ENCODE measurements at places on chromosomes 7 and 10. TPM values are rescaled to one million over a fixed set of nuclear protein-coding genes. Genes with fewer than 3 reads are reported as not detected.
A peak's percentile ranks its signal among the peaks of the same experiment; 100 is the strongest.

GRCh38 chr7:43648473-43649406 is 65.8 kb downstream of the STK17A start:
- no peak for DNase-seq

GRCh38 chr10:79346012-79346340 is 1.3 kb upstream of the PPIF start:
- DNase-seq: no peak

- DNase-seq: no peak
These were observed 7.1 kb upstream of the FAM107B start for GRCh38 chr10:14781763-14782162.

DNA sequence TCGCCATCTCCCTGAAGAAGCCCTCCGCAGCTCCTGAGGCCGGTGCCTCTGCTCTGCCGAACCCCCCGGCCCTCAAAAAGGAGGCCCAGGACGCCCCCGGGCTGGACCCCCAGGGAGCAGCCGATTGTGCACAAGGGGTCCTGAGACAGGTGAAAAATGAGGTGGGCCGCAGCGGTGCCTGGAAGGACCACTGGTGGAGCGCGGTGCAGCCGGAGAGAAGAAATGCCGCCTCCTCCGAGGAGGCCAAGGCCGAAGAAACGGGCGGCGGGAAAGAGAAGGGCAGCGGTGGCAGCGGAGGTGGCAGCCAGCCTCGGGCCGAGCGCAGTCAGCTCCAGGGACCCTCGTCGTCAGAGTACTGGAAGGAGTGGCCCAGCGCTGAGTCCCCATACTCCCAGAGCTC is 85.1 kb upstream of the SH2B2 start:
- no peak for DNase-seq

Gene SORCS1
- 1.4 TPM for polyA plus RNA-seq

Gene PTN
- polyA plus RNA-seq: 1.1 TPM

GRCh38 chr7:56115852-56116538 is at the start of gene NUPR2:
Gene NUPR2, minus strand, starts transcription at chr7:56116417. Its CDS starts 103 bp downstream, at chr7:56116314.
- DNase-seq: peak; percentile 24

- DNase-seq: no peak
These were observed 186.5 kb downstream of the ELMO1 start for GRCh38 chr7:37262181-37262580.

- DNase-seq: no peak
These were observed 93.3 kb downstream of the ZNF777 start for GRCh38 chr7:149367418-149368180.

Gene BTBD16
- 0.18 TPM for polyA plus RNA-seq

Gene MET
- polyA plus RNA-seq: 2.7 TPM

- no peak for DNase-seq
These were observed 62.5 kb downstream of the ABI1 start for GRCh38 chr10:26798298-26798697.

- DNase-seq: no peak
These were observed 12.5 kb upstream of the SLC18A3 start for GRCh38 chr10:49597426-49598163.

Gene DPYSL4
- 1.0 TPM for polyA plus RNA-seq

DNA sequence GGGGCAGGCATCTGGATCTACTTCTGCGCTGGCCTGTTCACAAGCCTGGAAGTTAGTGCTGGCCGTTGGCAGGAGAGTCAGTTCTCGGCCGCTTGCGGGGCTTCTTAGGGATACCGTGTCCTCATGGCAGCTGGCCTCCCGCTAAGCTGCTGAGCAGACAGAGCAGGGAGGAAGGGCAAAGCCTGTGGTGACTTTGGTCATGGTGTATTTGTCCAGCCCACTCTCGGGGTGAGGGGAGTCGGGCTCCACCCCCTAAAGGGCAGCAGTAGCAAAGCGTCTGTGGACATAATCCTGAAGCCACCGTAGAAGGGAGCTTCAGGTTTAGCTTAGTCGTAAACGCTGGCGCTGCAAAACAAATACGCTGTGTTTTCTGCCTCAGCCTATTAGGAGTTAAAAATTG is 12.2 kb downstream of the UBE3C start:
- DNase-seq: peak; percentile 37

GRCh38 chr10:17783751-17784150 is 25.4 kb upstream of the MRC1 start:
- no peak for DNase-seq

- DNase-seq: no peak
These were observed 326.3 kb downstream of the DNAJB6 start for GRCh38 chr7:157662981-157663716.

GRCh38 chr10:13658871-13659685 is 72.3 kb downstream of the PRPF18 start:
- DNase-seq: no peak

DNA sequence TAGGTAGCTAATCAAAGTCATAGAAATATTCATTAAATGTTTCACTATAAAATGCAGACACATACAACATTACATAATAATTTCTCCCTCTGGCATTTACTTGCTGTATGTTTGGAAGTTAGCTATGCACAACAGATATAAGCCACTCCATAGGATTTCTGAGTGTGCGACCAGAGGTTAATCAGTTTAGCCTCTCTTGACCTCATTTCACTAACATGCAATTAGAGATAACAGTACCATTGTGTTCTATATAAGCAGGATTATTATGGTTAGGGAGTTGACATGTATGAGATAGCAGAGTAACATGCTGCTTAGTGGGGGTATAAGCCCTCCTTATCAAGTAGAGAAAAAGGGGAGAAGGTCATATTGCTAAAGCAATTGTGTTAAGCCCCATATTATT is 26.4 kb downstream of the GLUD1 start:
- DNase-seq: no peak

DNA sequence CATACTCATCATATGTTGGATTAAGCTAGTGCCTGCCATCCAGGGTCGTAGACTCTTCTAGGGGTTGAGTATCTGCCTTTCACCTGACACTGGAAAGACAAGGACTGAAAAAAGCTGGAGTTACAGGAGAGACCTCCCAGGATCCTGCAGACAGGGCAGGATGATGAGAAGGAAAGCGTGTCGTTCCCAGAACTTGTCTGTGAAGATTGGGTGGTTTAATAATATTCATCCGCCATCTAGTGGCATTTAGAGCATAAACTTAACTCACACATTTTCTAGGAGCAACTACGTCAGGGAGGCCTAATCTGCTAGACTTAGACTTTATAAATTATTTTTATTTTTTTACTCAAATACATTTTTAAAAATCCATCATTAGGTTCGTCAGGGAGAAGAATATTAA is 59.6 kb downstream of the ADRB1 start:
- peak; percentile 76 for DNase-seq

GRCh38 chr10:95248989-95249388 is 41.8 kb downstream of the PDLIM1 start:
- no peak for DNase-seq

- peak; percentile 32 for DNase-seq
These were observed 32.8 kb downstream of the CCNY start for GRCh38 chr10:35369049-35369611.

Gene RNLS
- polyA plus RNA-seq: 10.9 TPM

- no peak for DNase-seq
These were observed 64.5 kb upstream of the NFE2L3 start for GRCh38 chr7:26087321-26088091.

Gene LIPM
- not detected for polyA plus RNA-seq

Gene FEZF1
- not detected for polyA plus RNA-seq

DNA sequence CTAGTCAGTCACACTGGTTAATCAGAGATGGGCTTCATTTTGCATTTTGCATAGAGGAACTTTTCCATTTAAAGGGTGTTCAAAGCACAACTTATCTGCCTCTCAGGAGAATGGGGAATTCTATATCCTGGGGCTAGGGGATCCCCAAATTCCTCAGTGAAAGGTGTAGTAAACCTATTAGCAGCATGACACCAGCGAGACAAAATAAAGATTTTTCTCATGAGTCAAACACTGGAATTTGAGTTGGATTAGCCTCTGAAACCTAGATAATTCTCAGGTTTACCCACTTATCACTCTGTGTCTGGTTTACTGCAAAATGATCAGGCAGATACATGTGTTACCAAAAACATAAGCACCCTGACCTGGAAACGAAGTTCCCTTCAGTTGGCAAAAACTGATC is 2.1 kb downstream of the AFAP1L2 start:
- DNase-seq: no peak

- no peak for DNase-seq
These were observed 185.2 kb upstream of the DGKB start for GRCh38 chr7:15087771-15088170.

DNA sequence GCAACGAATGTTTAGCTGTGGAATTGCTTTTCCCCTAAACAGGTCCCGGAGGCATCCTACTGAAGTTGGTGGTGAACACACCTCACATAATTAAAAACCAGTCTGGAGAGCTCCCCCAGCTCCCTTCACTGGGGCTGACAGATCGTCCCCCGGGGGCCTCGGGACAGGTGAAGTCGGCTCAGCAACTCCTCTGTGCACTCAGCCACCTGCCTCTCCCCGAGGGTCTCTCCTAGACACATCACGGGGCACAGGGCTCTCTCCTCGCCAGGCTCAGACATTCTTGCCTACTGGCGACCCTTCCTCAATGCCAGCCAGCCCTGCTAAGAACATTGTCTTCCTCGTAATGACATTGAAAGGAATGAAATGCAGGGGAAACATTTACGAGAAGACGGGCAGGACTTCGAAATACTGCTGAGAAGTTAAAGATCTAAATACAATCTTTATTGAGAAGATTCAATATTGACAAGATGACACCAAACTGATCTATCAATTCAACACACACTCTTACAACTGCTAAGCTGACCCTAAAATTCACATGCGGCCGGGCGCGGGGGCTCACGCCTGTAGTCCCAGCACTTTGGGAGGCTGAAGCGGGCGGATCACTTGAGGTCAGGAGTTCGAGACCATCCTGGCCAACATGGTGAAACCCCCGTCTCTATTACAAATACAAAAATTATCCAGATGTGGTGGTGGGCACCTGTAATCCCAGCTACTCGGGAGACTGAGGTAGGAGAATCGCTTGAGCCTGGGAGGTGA is 88.1 kb upstream of the DNAAF5 start:
- no peak for DNase-seq

DNA sequence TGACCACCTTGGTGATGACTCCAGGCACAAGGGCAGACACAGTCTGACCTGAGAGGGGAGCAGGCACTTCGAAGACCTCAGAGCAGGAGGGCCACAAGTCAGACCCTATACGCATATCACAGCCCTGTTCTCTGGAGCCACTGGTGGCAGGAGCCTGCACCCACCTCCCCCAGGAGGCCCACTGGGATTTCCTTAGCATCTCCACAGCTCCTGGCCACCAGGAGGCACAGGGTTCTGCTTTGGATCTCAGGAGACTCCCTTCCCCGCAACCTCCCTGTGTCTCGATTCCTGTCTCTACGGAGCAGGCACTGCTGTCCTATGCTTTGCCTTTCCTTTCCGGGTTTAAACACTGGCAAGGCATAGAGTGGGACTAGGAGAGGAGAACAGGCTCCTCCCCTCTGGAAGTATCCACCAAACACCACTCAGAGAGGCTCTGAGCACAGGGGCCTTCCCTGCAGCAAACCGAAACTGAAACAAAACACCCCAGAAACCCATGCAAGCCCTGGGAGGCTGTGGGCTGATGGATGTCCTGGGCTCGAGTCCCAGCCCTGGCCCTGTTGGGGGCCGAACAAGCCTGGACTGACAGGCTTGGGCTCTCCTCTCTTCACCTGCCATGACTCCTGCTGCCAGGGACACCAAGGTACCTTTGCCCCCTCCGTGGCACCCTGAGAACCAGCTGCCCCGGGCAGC is 166.3 kb downstream of the NEURL1 start:
- DNase-seq: peak; percentile 85

Gene CALHM1
- polyA plus RNA-seq: 0.06 TPM

- DNase-seq: no peak
These were observed 31.3 kb downstream of the AFAP1L2 start for GRCh38 chr10:114372995-114373394.

Gene CYTH3
- 24.2 TPM for polyA plus RNA-seq

Gene LDB3
- polyA plus RNA-seq: 0.45 TPM

- peak; percentile 48 for DNase-seq
These were observed 474.3 kb downstream of the SEMA3D start for GRCh38 chr7:84712374-84713121.

GRCh38 chr10:89086801-89087521 is 96.4 kb downstream of the FAS start:
- DNase-seq: peak; percentile 30

GRCh38 chr10:48604039-48604990 is 558 bp downstream of the ARHGAP22 start:
- DNase-seq: no peak

GRCh38 chr10:17808971-17809841 is at the start of gene MRC1:
Gene MRC1, plus strand, starts transcription at chr10:17809348. Its CDS starts 118 bp downstream, at chr10:17809466.
- no peak for DNase-seq

- DNase-seq: no peak
These were observed 89.4 kb upstream of the TMEM26 start for GRCh38 chr10:61542596-61542995.

DNA sequence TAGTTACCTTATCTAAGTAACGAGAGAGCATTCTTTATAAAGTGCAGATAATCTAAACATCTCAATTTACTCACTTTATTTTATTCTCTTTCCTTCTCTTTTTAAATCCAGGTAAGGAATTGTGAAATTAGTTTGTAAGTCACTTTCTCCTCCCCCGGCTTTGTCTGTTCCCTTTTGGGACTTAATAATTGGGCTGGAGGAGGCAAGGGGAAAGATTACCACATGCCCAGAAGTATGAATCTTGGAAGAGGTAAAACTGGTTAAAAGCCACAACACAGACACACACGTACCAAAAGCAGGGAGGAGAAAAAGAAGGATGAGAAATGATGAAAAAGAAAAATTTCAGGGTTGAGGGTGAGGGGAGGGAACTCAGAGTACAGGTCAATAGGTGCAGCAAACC is 63.3 kb upstream of the LRRC17 start:
- DNase-seq: no peak

DNA sequence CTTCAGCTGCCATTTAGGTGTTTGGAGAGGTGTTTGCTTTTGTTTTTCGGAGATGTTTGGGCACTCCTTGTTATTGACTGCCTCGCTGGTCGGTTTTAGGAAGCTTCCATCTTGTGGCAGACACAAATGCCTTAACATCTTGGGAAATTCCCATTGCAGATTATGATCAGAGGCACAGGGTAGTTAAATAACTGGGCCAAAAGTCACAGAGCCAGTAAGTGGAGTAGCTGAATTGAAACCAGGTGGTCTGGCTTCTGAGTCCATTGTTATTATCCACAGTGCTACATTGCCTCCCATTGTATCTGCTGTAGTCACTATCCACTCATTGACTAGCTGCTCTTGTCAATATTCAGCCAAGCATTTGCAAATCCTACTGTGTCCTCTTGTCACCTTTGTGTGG is 138.2 kb upstream of the PLPP4 start:
- DNase-seq: no peak

Gene EN2
- polyA plus RNA-seq: not detected

GRCh38 chr7:24411226-24411625 is 127.2 kb downstream of the NPY start:
- DNase-seq: no peak

DNA sequence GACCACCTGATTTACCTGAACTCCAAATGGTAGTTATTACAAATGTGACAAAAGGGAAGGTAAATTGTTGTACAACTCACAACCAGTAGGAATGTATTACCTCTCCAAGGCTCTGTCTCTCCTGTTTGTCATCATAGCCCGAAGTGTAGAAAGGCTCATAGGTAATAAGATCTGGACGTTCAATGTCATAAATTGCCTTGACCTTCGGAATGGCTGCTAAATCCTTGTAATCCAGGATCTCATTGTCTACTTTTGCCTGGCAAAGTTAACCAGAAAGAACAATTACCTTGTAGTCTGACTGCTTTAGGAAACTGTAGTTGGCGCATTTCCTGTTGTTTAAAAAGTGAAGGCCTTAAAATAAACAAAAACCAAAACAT is 68.6 kb upstream of the AFAP1L2 start:
- peak; percentile 44 for DNase-seq
